ENCODE measurements at places on chromosomes 3 and 15. TPM values are rescaled to one million over a fixed set of nuclear protein-coding genes. Genes with fewer than 3 reads are reported as not detected.
A peak's percentile ranks its signal among the peaks of the same experiment; 100 is the strongest.

GRCh38 chr3:127900536-127900935 is 14.5 kb upstream of the KBTBD12 start:
- DNase-seq = no peak

DNA sequence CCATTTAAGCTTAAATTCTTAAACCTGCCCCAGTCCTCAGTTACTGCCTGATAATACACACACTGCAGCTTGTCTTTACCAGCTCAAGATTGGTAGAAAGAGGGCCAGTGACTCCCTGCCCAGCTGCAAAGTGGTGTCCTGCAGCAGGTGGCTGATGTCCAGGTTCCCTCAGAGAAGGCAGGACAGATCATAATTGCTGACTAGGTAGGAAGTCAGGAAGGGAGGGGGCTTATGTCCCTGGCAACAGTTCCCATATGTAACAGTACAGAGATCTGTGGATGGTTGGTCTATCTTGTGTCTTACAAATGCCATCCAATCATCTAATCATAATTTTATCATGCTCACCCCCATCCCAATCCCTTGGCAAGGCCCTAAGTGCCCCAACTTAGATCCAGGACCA is 492.1 kb upstream of the PPP2R3A start:
- DNase-seq = no peak

GRCh38 chr3:46939578-46940445 is 36.7 kb downstream of the CCDC12 start:
- no peak for DNase-seq

- peak; percentile 10 for DNase-seq
Observed at GRCh38 chr3:23096041-23096440, 107.1 kb upstream of the UBE2E2 start.

DNA sequence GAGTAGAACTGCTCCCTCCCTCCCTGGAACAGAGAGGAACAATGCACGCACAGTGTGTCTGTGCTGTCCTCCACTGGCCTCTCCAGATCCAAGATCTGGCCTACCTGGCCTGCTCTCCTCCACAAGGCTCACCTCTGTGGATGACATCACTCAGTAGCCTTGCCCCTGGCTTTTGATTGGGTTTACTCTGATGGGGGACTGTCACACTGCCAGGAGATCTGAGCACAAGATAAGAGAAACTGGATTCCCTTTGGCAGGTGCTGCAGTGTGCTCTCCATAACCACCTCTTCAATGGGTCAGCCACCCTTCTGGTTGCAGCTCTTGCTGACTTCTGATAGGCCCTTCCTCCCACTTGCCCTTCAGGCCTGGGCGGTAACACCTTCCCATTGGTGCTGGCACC is 22.6 kb upstream of the ANO10 start:
- no peak for DNase-seq

- DNase-seq = peak; percentile 67
Observed at GRCh38 chr3:138456961-138457862, 22.8 kb downstream of the ESYT3 start.

DNA sequence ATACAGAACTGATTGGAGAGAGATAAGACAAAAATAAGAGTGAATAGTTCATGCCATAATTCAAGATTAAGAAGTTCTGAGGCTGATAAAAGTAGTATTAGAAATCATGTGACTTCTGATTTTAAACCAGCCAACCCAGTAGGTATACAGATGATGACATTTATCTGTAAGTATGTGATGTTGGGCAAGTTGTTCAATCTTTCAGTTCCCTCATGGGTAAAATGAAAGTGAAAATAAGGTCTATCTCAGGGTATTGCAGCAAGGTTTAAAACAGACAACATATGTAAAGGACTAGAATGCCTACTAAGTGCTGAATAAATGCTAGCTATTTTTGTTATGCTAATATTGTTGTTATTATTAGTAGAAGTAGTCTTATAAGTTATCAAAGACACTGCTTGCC is 1055.7 kb downstream of the NAALADL2 start:
- no peak for DNase-seq

GRCh38 chr15:84982301-84982920 is 755 bp downstream of the PDE8A start:
- DNase-seq = peak; percentile 38

DNA sequence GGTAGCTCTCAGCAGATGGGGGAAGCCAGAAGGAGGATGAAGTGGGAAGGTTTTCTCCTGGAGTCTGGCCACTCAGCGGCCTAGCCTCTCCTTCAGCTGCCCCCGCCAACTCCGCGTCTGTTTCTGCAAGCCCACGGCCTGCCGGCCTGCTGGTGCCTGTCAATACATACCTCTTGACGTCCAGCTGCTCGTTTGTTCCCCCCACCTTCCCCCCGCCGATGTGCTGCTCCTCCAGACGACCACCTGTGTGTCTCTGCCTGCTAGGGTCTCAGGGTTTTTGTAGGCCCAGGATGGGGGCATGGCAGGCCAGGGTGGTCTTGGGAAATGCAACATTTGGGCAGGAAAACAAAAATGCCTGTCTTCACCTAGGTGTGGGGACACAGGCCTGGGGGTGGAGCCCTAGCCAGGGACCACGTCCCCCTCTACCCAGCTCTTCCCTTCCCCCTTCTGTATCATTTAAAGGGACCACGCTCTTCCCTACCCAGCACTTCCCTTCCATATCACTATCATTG is 137.8 kb downstream of the ALCAM start:
- DNase-seq = no peak

- no peak for DNase-seq
Observed at GRCh38 chr15:91308855-91309254, 208.8 kb downstream of the SV2B start.

GRCh38 chr3:14042680-14043079 is 82.0 kb downstream of the CHCHD4 start:
- no peak for DNase-seq

DNA sequence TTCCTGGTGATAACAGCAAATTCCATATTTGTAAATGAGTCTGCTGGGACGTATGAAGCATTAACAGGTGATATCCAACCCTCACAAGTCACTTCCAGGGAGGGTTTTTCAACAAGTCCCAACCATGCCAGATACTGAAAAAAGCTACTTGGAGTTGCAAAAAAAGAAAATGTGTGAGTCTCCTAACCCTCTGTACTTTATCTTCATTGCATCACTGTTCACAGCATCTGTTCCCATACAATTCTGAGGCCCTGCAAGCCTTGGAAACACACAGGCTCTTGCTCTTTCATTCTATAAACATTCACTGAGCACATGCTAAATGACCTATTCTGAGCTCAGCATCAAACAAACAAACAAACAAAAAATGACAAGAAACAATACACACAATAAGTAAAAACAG is 120.8 kb downstream of the RFTN1 start:
- no peak for DNase-seq

The RASL12 gene
- 4.7 TPM for total RNA-seq

The CIDEC gene
- total RNA-seq = not detected

The PODXL2 gene
- total RNA-seq = 84.7 TPM

The DNAJA4 gene
- not detected for total RNA-seq

The WDR93 gene
- total RNA-seq = not detected

The VPS18 gene
- total RNA-seq = 24.8 TPM
